Hypothalamus (tissue), 51 donors: ENCODE measurements at places on chromosomes 2 and 18.
A peak's percentile ranks its signal among the peaks of the same experiment; 100 is the strongest.

GRCh38 chr2:27085673-27086089 lies 891 bp upstream of the KHK start:
- peak; percentile 80 for DNase-seq

GRCh38 chr18:13240060-13240725 lies 21.6 kb downstream of the LDLRAD4 start:
- no peak for DNase-seq

DNA sequence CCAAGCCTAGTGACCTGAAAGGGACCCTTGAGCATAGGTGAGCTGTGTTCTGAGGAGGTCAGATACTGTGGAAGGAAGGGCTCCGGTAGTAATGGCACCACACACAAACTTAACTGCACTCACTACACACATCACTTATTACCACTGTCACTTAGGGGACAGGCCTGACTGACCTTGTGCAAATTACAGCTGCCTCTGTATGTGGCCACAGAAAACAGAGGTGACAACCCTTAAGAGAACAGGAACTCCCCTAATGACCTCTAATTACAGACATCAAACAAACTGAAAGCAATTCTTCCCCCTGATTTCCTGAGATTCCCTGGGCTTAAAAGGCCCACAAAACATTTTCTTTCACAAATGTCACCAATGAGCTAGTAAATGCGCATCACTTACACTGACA lies 360.6 kb downstream of the RND3 start:
- no peak for DNase-seq

DNA sequence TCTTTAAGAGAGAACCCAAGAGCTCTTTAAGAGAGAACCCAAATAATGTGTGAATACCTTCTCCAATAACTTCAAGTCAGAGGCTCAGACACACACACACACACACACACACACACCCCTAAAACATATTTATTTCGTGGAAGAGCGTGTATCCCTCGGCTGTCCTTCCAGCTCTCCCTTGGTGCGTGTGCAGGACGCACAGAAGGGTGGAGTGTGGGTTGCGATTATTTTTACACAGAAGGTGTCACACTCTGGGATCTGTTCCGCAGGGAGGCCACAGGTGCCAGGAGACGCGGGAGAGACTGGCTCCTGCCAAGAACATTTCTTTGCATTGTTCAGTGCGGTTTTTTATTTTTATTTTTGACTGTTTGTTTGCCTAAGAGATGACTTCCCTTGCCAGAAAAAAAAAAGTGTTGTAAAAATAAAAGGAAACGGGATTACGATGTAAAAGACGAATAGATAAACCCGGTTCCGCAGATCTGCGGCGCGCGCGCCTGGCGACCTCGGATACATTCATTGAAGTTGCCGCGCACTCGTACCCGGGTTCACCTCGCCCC lies 47.3 kb upstream of the ATP6V1B1 start:
- DNase-seq, result no peak

- no peak for DNase-seq
These were observed 283.8 kb downstream of the RDH14 start for GRCh38 chr2:18276583-18277075.

DNA sequence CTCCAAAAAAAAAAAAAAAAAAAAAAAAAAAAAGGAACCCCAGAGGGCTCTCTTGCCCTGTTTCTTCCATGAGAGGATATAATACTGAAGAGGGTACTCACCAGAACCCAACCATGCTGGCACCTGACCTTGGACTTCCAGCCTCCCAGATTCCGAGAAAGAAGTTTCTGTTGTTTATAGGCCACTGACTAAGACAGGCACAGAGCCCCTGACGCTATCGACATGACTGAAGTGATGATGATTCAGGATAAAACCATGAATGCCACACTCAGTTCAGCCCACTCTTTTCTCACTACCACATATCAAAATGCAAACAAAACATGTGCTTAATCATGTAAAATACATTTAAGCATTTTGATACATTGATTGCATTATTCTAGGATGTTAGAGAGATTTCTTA lies 66.1 kb upstream of the CDCA7 start:
- DNase-seq, result no peak

GRCh38 chr2:28750316-28751251 lies 1.0 kb upstream of the PPP1CB start:
- DNase-seq, result no peak
